Right renal pelvis (tissue), 4 donors: ENCODE measurements at places on chromosomes 4 and X. TPM values are rescaled to one million over a fixed set of nuclear protein-coding genes. Genes with fewer than 3 reads are reported as not detected.

Gene CSN1S1
- not detected for polyA plus RNA-seq

Gene UGT2B7
- 94.6 TPM for polyA plus RNA-seq

Gene AKAP14
- polyA plus RNA-seq = 0.27 TPM

Gene FAM149A
- polyA plus RNA-seq = 55.7 TPM

Gene TRIM75
- not detected for polyA plus RNA-seq

GRCh38 chr4:147736458-147736857, 4.6 kb downstream of the ARHGAP10 start:
- no peak for DNase-seq

DNA sequence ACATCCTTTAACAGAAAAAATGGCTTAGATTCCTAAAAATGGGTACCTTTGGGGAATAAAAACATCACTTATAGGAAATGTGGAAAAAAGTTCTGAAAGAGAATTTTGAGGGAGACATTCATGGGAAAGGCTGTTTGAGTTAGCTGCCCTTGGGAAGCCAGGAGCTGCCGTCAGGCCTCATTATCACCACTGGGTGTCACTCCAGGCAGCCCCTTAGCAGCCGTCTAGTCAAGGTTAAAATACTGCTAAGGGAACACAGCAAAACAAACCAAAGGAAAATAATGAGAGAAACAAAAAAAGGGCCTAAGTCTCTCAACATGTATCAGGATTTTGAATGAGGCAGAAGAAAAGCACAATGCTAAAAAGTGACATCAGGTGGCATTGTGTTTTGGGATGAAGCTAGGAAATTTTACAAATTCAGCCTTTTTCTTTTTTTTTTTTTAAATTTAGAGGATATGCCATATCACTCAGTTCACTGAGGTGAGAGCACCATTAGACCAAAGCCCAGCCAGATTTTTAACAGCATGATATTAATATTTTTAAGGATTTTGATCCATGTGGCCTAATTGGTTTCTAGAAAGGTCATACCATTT, 235.3 kb downstream of the GPAT3 start:
- peak; percentile 37 for DNase-seq

GRCh38 chrX:148723551-148723950, 223.1 kb downstream of the AFF2 start:
- no peak for DNase-seq

DNA sequence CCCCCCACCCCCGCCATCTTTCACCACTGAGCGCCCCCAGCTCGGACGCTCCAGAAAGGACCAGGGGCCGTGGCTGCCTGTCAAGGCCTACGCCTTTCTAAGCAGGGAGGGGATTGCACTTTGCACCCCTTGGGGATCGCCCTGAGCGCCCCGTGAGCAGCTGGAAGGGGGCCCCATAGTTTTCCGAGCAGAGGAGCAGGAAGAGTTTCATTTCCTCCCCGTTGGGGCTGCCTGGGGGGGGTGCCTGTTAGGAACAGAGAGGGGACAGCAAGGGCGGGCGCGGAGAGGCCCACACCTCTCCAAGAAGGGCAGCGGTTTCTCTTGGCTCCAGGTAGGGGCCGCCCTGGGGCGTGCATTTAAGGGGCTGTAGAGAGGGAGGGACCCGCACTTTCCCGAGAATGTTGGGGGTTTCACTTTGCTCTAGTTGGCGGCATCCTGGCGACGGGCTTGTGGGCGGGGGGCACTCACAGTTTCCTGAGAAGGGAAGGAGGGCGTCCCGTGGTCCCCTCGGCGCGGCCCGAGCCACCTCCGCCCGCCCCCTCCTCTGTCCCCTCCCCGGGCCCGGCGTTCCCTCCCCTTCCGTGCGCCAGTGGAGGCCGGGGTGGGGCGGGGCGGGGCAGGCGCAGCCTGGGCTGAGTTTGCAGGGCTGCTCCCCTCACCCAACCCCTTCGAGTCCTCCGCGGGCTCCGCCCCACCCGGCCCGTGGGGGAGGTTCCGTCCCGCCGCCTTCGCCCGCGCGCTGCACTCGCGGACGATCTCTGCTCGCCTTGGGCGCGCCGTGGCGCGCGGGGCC, 82.3 kb upstream of the CD99 start:
- peak; percentile 67 for DNase-seq

- no peak for DNase-seq
Observed at GRCh38 chr4:99190336-99190735, 28.7 kb downstream of the ADH6 start.

- no peak for DNase-seq
Observed at GRCh38 chr4:53477636-53478035, 100.2 kb downstream of the FIP1L1 start.

DNA sequence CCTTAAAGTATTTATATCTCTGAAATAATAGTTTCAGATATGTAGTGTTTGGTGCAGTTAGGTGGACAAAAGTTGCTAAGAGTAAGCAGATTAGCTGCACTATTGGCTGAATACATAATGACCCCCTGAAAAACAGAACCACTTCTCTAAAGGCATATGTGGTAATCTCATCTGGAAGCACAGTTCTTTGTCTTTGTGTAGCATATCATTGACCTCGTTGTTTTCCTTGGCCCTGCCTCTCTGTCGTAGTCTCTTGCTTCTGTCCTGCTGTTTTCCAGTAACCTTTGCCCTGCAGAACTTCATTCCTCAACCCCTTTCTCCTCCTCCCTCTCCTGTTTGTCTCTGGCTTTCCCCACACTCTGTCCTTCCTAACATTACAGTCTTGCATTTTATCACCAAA, 41.4 kb downstream of the JADE3 start:
- no peak for DNase-seq

DNA sequence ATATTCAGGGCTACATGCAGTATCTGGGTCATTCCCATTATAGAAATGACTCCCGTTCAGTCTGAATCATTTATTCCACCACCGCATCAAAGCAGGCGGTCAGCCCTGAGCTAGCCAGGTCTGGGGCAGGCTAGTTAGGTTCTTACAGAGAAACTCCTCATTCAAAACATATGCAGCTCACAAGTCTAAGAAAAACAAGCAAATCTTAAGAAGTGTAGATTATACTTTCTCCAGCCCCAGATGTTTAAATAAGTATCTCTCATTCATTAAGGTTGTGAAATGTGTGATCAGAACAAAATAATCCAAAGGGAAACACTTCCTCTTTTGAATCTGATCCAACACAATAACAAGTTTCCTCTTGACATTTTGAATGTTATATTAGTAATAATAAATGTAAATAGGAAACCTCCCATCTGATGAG, 441.9 kb downstream of the INPP4B start:
- no peak for DNase-seq

DNA sequence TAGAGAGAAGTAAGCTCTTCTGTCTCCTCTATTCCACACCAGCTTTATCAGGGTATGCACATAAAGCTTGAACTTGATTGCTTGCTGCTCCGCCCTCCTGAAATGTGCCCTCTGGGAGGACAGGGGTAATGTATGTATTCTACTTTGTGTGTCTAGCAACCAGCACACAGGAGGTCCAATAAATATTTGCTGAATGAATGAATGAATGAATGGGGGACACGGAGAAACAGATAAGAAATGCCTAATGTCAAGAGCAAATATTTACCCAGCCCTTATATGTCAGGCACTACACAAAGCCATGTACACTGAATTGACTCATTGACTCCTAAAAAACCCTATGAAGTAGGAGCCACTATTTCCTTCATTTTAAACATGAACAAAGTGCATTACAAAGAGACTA, 2.3 kb upstream of the MSL3 start:
- DNase-seq = no peak

DNA sequence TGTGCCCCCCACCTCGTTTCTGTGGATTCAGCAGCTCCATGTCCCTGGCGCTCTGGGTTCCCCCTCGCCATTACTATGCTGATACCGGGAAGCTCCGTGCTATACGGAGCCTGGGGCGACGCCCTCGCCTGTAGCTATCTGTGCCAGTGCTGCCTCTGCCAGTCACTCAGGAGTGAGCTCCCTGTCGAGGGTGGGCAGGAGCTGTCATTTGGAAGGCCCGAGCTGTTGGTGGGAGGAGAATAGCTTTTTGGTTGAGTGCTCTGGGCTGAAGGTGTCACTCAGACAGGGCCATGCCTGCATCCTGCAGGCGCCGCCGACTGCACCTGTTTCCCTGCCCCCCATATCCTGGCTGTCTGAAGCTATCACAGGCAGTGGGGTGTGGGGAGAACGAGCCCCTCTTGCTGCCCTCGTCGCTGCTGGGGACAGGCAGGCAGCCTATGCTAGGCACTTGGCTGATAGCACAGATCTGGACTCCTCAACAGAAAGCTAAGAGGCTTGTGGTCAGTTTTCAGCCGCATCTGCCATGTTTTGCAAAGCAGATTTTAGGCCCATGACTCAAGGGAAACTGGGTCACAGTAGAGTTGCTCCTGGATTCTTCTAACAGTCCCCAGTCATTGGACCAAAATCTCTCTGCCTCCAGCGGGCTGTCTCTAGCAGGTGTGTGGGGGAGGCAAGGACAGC, 31.8 kb downstream of the CPLX1 start:
- DNase-seq = no peak

DNA sequence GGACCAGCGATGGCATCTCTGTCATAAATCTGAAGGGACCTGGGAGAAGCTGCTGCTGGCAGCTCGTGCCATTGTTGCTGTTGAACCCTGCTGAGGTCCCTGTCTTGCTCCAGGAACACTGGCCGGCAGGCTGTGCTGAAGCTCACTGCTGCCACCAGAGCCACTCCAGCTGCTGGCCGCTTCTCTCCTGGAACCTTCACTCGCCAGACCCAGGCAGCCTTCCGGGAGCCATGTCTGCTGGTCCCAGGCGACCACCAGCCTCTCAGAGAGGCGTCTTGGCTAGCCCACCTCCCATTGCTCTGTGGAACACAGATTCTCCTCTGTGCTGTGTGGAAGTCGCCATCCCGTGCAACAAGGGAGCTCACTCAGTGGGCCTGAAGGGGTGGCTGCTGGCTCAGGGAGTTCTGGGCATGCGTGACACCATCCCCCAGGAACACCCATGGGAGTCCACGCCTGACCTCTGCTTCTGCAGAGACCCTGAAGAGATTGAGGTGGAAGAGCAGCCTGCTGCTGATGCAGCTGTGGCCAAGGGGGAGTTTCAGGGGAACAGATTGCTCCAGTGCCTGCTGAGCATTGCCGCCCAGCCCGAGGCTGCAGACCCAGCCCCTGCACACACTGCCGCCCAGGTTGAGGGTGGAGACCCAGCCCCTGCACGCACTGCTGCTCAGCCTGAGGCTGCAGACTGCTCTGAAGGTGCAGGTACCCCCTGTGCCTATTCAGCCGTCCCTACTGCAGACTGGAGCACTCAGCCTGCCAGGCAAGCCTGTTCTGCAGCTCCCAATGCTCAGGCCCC, 33.1 kb upstream of the CYP4V2 start:
- DNase-seq = no peak
